ENCODE measurements at places on chromosomes 1 and 21.

- DNase-seq = no peak
Observed at GRCh38 chr1:32724678-32725614, 22.4 kb upstream of the SYNC start.

GRCh38 chr21:26865857-26866256 lies 20.6 kb upstream of the ADAMTS1 start:
- DNase-seq = no peak

- no peak for DNase-seq
Observed at GRCh38 chr21:21001591-21002100, 3.4 kb downstream of the NCAM2 start.

- DNase-seq = no peak
Observed at GRCh38 chr1:245444147-245444828, 289.5 kb downstream of the KIF26B start.

- no peak for DNase-seq
Observed at GRCh38 chr1:220966881-220967611, 87.8 kb downstream of the HLX start.
